ENCODE measurements at places on chromosomes 6 and 20.

- no peak overlapping the region for H3K4me3 ChIP-seq
- H3K27ac ChIP-seq = no peak overlapping the region
- H3K27me3 ChIP-seq = peaks cover 2% of the 10 kb centered on the region
- no peak for DNase-seq
- H3K36me3 ChIP-seq = no peaks in the 10 kb centered on the region
Observed at GRCh38 chr20:39716796-39717341, 754.7 kb downstream of the DHX35 start.

GRCh38 chr20:25052255-25053194 lies 5.4 kb downstream of the ACSS1 start:
- H3K4me1 ChIP-seq = peaks cover 59% of the 10 kb centered on the region
- H3K27me3 ChIP-seq = no peaks in the 10 kb centered on the region
- H3K36me3 ChIP-seq = no peaks in the 10 kb centered on the region
- peak overlapping the region; percentile 39 for H3K27ac ChIP-seq
- H3K4me3 ChIP-seq = no peak overlapping the region

GRCh38 chr20:44785768-44786167 lies 24.6 kb downstream of the RIMS4 start:
- H3K4me3 ChIP-seq = no peak overlapping the region
- H3K27ac ChIP-seq = no peak overlapping the region
- peaks cover 8% of the 10 kb centered on the region for H3K27me3 ChIP-seq
- no peaks in the 10 kb centered on the region for H3K4me1 ChIP-seq

- no peak overlapping the region for H3K4me3 ChIP-seq
- peaks cover 8% of the 10 kb centered on the region for H3K27me3 ChIP-seq
- no peaks in the 10 kb centered on the region for H3K4me1 ChIP-seq
- H3K27ac ChIP-seq = no peak overlapping the region
- H3K36me3 ChIP-seq = no peaks in the 10 kb centered on the region
Observed at GRCh38 chr20:20265210-20265609, 102.7 kb upstream of the INSM1 start.

GRCh38 chr20:19327401-19327800 lies 115.0 kb downstream of the SLC24A3 start:
- H3K4me3 ChIP-seq = no peak overlapping the region
- no peaks in the 10 kb centered on the region for H3K36me3 ChIP-seq
- peaks cover 10% of the 10 kb centered on the region for H3K27me3 ChIP-seq
- H3K27ac ChIP-seq = no peak overlapping the region
- no peaks in the 10 kb centered on the region for H3K4me1 ChIP-seq
- DNase-seq = no peak

DNA sequence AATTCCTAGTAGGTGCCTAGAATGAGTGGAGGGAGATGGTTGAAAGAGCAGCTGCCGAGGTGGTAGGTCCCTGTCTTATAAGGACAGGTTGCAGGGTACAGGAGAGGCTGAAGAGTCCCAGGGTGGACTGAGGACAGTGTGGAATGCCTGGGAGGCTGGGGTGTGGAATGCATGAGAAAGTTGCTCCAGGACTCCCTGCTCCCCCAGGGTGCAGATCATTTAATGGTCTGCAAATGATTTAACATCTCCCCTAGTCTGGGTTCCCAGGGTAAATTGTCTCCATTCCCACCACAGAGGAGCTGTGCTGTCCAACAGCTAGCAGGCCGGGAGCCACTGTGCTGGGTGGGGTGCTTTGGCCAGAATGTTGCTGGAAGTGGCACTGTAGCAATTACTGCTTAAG lies 76.0 kb downstream of the CD83 start:
- no peaks in the 10 kb centered on the region for H3K4me1 ChIP-seq
- H3K4me3 ChIP-seq = no peak overlapping the region

GRCh38 chr20:41052742-41053419 lies 24.3 kb downstream of the TOP1 start:
- H3K27ac ChIP-seq = no peak overlapping the region
- H3K4me1 ChIP-seq = peaks cover 90% of the 10 kb centered on the region
- no peaks in the 10 kb centered on the region for H3K27me3 ChIP-seq
- no peak overlapping the region for H3K4me3 ChIP-seq
- DNase-seq = no peak
- H3K36me3 ChIP-seq = peaks cover 45% of the 10 kb centered on the region

Data from activated naive CD8-positive, alpha-beta T cell treated with anti-CD3 and anti-CD28 coated beads, Interleukin-2, amount 50 U/mL, for 24 hours (primary cell).